ENCODE measurements at places on chromosomes 11 and 22. TPM values are rescaled to one million over a fixed set of nuclear protein-coding genes. Genes with fewer than 3 reads are reported as not detected.

GRCh38 chr11:6566704-6567370, 36.6 kb downstream of the RRP8 start:
- no peak for DNase-seq

MRGPRX4 gene
- total RNA-seq: not detected

- DNase-seq: no peak
Observed at GRCh38 chr11:68313574-68314202, 1.3 kb downstream of the LRP5 start.

GRCh38 chr11:115362997-115363396, 141.2 kb downstream of the CADM1 start:
- no peak for DNase-seq

- no peak for DNase-seq
Observed at GRCh38 chr11:70272009-70272408, 1.5 kb downstream of the PPFIA1 start.

DNA sequence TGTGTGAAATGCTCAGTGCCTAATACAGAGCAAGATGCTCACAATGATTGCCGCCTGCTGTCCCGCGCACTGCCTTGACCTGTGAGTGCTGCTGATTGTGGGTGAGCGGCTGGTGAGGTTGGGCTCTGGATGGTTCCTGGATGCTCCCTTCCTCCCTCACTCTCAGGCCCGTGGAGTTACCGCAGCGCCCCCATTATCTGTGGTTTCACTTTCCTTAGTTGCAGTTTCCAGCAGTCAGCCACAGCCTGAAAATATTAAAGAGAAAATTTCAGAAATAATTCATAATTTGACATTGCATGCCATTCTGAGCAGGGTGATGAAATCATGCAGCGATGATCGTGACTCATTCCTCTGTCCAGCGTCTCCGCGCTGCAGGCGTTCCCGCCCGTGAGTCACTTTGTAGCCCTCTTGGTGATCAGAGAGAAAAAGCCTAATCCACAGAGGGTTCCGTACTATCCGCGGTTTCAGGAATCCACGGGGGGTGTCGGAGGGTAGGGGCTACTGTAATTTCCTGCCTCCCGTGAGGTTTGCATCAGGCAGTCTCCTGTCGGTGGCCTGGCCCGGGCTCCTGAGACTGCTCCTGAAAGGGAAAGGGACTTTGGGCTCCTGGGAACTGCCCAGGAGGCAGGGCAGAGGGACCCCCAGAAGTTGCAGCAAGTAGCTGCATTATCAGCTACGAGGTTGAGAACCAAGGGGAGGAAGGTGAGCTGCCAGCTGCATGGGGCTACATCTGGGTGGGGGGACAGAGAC, 10.6 kb downstream of the RPL3 start:
- DNase-seq: no peak

CYB5R2 gene
- 28.4 TPM for total RNA-seq

ROBO4 gene
- 16.8 TPM for total RNA-seq

DNA sequence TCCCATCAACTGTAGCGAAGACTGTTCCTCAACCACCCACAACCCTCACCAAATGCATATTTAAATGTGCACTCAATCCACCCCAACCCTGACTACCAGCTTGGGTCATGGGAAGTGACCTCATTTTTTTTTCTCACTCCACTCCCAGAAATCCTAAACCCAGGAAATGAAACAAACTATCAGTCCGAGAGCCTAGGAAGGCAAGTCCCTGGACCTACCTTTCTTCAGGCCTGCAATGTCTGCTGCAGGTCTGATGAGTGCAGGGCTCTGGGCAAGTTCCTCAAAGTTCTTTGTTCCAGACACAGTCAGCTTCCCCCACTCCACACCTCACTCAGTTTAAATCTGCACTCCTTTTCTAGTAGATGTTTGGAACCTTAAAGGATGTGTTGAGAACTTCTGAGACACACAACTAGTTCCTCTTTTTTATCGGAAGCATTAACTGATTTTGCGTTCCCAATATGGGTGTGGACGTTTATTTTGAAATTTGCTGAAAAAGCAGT, at the start of gene MS4A4E:
TSS of gene MS4A4E (minus strand) at position 398 of the 500 bp plus-strand sequence. CDS start 13,082 bp downstream, outside the sequence.
- DNase-seq: no peak

CCT8L2 gene
- not detected for total RNA-seq

CHADL gene
- 8.9 TPM for total RNA-seq

DNA sequence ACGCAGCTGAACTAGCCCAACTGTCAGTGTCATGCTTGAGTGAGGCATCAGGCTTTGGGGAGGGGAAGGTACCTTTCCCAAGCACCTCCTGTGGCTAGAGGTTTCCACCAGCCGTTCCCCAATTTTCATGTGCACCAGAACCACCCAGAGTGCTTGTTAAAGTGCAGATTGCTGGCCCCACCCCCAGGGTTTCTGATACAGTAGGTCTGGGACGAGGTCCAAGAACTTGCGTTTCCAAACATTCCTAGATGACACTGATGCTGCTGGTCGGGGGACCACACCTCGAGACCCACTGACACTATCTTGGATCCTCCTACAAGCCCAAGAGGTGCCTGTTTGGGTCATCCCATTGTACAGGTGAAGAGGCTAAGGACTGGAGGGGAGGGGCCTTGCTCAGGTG, 59.8 kb downstream of the PDE2A start:
- no peak for DNase-seq

- no peak for DNase-seq
Observed at GRCh38 chr11:76562541-76562940, 108.0 kb downstream of the LRRC32 start.

RNF141 gene
- total RNA-seq: 44.6 TPM

- DNase-seq: no peak
Observed at GRCh38 chr11:123082977-123083376, 21.0 kb upstream of the HSPA8 start.

- no peak for DNase-seq
Observed at GRCh38 chr11:65803797-65804492, 17.1 kb downstream of the OVOL1 start.

GGTLC2 gene
- total RNA-seq: not detected

GRCh38 chr11:73401217-73401923, 25.2 kb downstream of the RELT start:
- DNase-seq: no peak

Measured in ureter (tissue), 1 donor.